Fibroblast of skin of back (primary cell): ENCODE measurements at places on chromosomes 5 and 9.

- DNase-seq, result no peak
Measured at GRCh38 chr9:84340535-84340934, at the start of gene SLC28A3. Gene SLC28A3 (minus strand): TSS chr9:84340758. CDS start chr9:84340633, 125 bp downstream.

GRCh38 chr5:58201922-58202648 lies 257.8 kb downstream of the PLK2 start:
- DNase-seq, result peak; percentile 28

DNA sequence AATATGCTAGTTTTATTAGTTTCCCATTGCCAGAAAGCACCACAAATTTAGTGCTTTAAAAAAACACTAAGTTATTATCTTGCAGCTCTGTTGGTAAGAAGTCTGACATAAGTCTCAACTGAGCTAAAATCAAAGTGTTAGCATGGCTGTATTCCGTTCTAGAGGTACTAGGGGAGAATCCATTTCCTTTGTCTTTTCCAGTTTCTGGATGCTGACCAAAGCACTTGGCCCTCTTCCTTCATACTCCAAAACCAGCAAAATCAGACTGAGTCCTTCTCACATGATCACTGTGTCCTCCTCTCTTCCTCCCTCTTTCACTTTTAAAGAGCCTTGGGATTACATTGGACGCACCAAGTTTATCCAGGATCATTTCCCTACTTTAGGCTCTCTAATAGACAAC lies 9.5 kb downstream of the CDH18 start:
- no peak for DNase-seq

- peak; percentile 94 for DNase-seq
Measured at GRCh38 chr5:170120576-170120975, 14.9 kb downstream of the FOXI1 start.

DNA sequence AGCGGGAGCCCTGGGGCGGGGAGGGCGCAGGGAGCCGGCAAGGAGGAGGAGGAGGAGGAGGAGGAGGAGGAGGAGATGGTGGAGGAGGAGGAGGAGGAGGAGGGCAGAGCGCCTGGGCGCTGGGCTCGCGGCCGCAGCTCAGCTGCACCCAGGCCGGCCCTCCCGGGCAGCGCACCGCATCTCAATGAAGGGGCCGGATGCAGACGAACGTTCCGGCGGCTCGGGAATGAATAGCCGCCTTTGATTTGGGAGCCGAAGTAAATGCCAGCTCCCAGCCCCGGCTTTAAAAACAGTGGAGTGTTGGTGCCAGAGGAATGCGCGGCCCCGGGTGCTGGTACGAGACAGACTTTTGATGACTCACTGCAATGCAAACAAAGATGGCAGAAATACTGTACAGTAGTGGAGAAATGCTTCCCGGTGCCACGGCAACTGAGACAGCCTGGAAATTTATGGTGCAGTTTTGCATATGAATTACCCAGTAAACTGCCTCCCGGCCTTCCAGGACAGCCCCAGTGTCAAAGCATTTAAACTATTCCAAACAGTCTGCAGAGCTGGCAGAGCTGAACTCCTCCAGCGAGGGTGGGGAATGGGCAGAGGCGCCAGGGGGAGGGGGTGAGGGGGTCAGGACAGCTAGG lies 43.1 kb downstream of the NACC2 start:
- peak; percentile 99 for DNase-seq

DNA sequence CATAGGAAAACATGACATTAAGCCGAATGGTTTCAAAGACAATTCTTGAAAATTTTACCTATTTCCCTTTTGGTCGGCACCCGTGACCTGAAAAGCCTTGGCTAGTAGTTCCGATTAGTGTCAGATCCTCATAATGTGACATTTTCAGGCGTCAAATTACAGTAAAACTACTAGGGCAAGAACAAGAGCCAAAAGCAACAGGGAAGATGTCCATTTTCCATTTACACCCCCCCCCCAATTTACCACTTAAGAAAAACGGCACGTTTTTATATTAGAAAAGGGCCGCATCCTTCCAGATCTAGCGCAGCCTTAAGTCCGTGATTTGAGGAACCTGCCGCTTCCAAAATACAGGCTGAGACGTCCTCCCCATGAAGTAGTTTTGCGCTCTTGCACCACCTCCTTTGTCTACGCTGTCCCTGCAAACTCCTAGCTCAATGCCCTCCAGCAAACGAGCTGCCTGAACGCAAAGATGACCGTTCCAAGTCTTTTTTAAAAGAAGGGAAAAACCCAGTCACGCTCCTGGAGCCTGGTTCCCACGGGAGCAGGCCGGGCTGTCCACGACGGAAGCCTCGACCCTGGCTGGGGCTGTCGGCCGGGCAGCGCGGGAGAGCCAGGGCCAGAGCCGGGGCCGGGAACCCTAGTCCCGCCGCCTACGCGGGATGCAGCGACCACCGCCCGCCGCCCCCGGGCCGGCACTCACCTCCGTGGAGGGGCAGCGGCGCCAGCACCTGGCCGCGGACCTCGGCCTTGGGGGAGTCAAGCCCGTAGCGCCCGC lies 616 bp downstream of the RNF130 start:
- DNase-seq, result peak; percentile 51

DNA sequence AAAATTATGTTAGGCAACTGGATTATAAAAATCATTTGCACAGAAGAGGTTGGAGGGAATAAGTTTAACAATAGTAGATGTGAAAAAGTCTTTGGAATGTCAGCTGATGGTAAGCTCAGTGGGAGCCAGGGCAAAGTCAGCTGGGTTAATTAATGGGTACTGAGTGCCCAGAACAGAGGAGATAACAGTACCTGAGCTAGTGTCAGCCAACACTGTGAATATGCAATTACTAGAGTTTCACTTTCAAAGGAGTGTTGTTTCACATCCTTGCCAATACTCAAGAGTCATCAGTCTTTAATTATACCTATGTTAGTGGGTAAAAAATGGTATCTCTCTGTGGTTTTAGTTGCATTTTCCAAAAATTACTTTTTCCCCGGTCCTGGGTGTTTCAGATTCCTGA lies 135.1 kb downstream of the KIF4B start:
- no peak for DNase-seq

- DNase-seq, result no peak
Measured at GRCh38 chr9:87663556-87663955, 62.4 kb upstream of the CTSL start.

DNA sequence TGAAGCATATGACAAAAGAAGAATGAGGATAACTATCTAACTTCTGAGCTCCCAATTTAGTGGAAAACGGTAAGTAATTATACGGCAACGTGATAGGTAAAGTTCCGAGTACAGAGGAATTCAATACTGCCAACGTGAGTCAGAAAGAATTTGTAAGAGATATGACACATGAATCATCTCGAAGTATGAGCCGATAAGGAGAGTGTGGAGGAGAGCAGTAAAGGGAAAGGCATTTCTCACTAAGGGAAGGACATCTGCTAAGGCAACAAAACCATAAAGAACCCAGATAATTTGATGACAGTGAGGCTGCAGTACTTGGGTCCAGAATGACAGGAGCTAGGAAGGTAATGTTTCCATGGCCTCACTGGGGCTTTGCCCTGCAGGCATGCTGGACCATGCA lies 11.0 kb downstream of the MPDZ start:
- peak; percentile 58 for DNase-seq

GRCh38 chr5:40066616-40067015 lies 613.1 kb upstream of the PTGER4 start:
- DNase-seq, result no peak

- DNase-seq, result peak; percentile 55
Measured at GRCh38 chr9:129436751-129437625, 183.9 kb downstream of the C9orf50 start.

DNA sequence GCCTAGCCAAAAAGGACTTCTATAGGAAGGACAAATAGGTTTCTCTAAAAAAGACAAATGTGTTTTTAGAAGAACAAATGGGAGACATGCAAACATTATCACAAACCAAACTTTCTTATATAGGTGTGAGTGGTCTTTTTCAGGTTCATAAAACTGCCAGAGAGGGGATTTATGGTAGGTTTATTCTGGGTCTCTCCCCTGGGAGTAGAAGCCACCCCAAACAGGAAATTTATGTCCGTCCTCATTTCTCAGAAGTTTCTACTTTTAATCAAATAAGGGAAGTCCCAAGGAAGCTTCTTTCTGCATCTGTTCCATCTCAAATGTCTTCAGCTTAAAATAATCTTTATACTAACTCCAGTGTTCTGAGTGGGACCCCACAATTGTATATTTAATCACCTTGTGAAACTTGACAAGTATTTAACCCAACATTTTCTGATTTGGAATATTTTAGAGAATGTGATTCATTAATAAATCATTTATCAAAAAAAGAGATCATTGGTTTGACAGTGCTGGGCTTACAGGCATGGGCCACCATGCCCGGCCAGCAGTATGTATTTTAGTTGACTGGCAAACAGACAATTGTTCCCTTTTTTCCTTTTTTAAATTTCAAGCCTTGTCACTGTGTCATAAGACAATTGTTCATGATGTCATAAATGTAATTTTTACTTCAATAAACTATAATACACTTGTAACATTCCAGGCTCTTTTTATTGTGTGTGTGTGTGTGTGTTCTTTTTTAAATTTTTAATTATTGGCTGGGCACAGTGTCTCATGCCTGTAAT lies 44.6 kb upstream of the GLDC start:
- DNase-seq, result no peak

- DNase-seq, result peak; percentile 60
Measured at GRCh38 chr9:121059998-121060636, 10.0 kb upstream of the C5 start.

- DNase-seq, result peak; percentile 64
Measured at GRCh38 chr5:149452007-149452664, 73.0 kb upstream of the IL17B start.

GRCh38 chr5:3182133-3182876 lies 413.3 kb upstream of the IRX1 start:
- DNase-seq, result no peak

DNA sequence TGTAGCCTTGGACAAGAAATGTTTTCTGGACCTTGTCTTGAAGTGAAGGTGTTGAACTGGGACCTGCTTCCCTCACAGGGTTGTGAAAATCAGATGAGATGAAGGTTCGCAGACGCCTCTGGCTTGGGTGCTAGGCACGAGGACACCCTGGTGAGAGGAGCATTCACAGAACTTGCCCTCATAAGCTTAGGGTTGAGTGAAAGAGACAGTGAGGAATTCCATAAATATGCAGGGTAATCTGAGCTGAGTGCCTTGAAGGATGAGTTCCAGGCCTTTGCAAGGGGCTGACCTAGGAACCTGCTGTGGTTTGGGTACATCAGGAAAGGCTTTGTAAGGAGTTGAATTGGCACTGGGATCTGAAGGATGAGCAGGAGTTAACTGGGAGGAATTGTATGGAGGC lies 75.7 kb upstream of the SAP30L start:
- DNase-seq, result peak; percentile 86

GRCh38 chr5:2006971-2007291 lies 124.2 kb upstream of the IRX4 start:
- DNase-seq, result no peak

DNA sequence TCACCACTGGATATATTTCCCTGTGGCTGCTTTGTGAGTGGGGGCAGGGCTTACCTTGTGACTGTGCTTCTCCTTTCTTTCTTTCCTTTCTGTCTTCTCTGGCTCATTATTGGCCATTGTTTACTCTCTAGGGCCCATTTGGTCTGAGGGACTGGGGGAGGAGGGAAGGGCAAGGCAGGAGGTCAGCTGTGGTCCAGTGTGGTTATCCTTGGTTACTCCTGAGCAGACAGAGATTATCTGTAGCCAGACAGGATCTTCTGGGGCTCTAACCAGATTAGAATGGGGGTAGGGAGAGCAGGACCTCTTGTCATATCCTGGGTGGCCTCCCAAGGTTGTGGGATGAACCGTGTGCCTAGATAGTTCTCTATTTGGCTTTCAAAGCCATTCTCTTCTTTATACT lies 71.2 kb downstream of the ANKRD55 start:
- DNase-seq, result no peak

DNA sequence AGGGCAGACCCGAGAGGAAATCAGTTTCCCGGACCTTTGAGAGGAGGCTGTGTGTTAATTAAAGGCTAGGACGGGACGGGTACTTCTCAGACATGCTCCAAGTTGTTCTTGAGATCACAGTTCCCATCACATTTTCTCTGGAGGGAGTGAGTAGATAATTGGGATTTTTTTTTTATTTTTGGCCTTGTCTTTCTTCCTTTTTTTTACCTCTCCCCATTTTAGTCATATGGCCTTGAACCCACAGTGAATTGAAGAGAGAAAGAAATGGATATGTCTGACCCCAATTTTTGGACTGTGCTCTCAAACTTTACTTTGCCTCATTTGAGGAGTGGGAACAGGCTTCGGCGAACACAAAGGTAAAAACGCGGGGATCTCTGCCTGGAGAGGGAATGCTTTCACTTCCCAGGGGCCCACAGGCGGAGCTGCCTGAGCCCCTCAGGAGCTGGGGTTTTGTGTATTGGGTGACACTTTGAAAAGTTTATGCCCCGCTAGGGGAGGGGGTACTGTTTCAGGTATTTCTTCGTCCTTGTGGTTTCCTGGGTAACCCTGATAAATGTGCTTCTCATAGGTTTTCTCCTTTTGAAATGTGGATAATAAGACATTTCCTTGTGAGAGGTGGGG lies 191.8 kb downstream of the CD180 start:
- no peak for DNase-seq

- no peak for DNase-seq
Measured at GRCh38 chr9:80437091-80437640, 865.4 kb downstream of the TLE4 start.

GRCh38 chr5:82384034-82384750 lies 106.0 kb upstream of the RPS23 start:
- no peak for DNase-seq

- DNase-seq, result no peak
Measured at GRCh38 chr9:129266536-129266935, 88.5 kb upstream of the IER5L start.

DNA sequence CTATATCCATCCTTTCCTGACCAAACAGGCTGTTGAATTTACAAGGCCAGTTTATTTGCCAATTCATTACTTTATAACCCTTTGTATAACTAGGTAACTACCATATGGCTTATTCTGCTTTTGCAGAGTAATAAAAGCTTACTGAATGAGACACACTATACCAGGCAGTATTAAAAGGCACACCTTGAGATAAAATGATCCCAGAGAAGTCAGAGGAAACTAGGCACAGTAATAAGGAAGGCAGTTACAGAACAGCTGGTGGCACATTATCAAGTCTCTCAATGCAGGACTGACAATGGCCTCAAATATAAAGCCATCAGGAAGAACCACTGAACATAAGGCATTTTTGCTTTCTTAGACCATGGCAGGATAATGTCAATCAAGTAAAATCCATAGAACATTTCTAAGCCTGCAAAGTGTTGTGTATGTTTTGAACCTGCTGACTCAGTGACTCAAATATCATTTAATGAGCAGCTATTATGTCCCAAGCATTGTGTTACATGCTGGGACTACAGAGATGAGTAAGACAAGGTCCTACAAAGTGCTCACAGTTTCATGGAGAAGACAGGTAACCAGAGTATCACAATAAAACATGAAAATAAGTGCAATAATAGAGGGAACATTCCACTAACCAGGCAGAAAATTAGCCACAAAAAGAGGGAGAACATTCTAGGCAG lies 52.5 kb downstream of the OXCT1 start:
- no peak for DNase-seq

DNA sequence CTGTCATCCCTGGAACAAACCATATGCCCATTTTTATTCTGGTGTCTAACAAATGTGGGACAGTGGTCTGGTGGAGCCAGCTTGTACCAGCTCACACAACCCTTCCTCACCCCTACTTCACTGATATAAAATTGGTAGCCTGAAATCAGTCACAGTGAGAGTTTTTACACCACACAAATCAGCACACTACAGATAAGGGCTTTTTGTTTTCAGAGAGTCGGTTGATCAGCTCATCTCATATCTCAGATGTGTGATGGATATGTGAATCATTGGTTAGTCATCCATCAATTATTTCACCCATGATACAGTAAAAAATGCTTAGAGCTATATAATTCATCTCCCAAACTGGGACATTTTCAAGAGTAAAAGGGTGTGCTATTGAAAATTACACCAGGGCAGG lies 529.2 kb downstream of the EBF1 start:
- DNase-seq, result peak; percentile 27
